ENCODE measurements at places on chromosomes 12 and 14.

DNA sequence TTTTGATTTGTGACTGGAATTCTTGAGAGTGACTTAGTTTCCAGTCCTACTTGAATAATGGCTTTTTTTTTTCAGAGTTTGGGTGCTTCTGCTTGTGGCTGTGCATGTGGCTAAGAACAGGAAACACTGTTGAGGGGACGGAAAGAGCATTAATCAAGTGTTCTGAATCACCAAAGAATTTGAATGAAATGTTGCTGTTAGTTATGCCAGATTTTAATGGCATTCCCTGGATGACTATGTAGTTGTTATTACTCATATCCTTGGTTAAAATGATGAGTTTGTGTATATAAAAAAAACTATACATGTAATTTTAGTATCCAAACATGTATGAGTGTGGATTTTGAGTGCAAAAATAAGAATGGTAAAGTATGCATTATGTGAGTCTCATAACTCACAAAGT lies 347.9 kb downstream of the BCAT1 start:
- H3K27me3 ChIP-seq = no peaks in the 10 kb centered on the region
- no peaks in the 10 kb centered on the region for H3K36me3 ChIP-seq
- no peak for DNase-seq
- H3K27ac ChIP-seq = no peak overlapping the region
- H3K4me1 ChIP-seq = no peaks in the 10 kb centered on the region

DNA sequence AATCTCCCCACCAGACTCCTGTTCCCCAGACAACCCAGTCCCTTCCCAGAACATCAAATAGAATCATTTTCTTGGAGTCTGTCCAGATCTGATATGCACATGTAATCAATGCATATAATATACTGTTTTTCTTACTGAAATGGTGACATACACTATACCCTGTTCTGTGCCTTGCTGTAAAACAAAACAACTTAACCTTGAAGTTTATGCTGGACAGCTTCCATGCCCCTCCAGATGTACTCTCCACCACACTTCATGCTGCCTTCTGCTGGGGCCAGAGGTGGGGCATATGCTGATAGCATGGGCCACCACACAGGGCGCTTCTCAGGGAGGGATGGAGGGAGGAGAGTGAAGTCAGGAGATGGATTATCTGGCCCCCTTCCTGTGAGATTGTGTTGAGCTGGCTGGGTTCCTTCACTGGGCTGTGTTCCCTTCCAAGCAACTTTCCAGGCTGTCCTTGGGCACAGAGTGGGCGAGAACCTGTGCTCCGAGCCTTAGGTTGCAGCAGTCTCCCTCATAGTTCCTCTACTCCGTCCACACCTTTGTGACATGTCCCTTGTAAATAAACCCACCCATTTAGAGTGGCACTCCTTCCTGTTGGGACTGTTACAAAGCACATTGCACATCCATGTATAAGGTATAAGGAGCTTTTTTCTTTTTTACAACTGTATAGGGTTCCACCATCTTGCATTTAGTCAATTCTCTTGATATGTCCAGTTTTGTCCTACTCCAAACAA lies 77.6 kb upstream of the RIC8B start:
- no peaks in the 10 kb centered on the region for H3K4me1 ChIP-seq
- H3K36me3 ChIP-seq = no peaks in the 10 kb centered on the region
- H3K27me3 ChIP-seq = no peaks in the 10 kb centered on the region

- no peaks in the 10 kb centered on the region for H3K27me3 ChIP-seq
- H3K36me3 ChIP-seq = no peaks in the 10 kb centered on the region
- DNase-seq = no peak
- H3K4me1 ChIP-seq = no peaks in the 10 kb centered on the region
Observed at GRCh38 chr12:105759149-105759548, 379.6 kb downstream of the NUAK1 start.

- H3K4me3 ChIP-seq = peak within 1 kb of the TSS; percentile 63
- no peaks in the 10 kb centered on the region for H3K36me3 ChIP-seq
- peak; percentile 95 for DNase-seq
- no peaks in the 10 kb centered on the region for H3K4me1 ChIP-seq
- H3K27ac ChIP-seq = peak within 1 kb of the TSS; percentile 82
- no peaks in the 10 kb centered on the region for H3K27me3 ChIP-seq
Observed at GRCh38 chr12:401235-402028, at the start of gene CCDC77. TSS of gene CCDC77 (plus strand) at chr12:401644. CDS start at chr12:409384, 7,740 bp downstream.

DNA sequence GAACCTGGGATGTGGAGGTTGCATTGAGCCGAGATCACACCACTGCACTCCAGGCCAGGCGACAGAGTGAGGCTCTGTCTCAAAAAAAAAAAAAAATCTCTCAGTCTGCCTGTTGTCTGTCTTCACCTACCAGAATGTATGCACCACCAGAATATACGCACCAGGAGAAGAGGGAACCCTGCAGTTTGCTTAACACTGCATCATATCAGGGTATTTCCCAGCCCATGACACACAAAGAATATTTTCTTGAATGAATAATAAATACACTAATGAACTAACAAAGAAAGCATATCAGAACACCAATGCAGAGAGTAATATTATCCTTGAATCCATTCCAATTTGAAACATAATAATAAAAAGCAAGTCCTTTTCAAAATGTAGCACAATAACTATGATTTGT lies 44.2 kb upstream of the FOXN3 start:
- H3K36me3 ChIP-seq = no peaks in the 10 kb centered on the region
- no peak for DNase-seq
- H3K4me1 ChIP-seq = no peaks in the 10 kb centered on the region
- H3K4me3 ChIP-seq = no peak overlapping the region

GRCh38 chr12:54968181-54968730 lies 16.3 kb downstream of the TESPA1 start:
- H3K4me1 ChIP-seq = no peaks in the 10 kb centered on the region
- H3K4me3 ChIP-seq = no peak overlapping the region
- no peaks in the 10 kb centered on the region for H3K36me3 ChIP-seq
- no peaks in the 10 kb centered on the region for H3K27me3 ChIP-seq
- no peak overlapping the region for H3K27ac ChIP-seq

- DNase-seq = no peak
- no peaks in the 10 kb centered on the region for H3K27me3 ChIP-seq
- H3K36me3 ChIP-seq = no peaks in the 10 kb centered on the region
- no peak within 1 kb of the TSS for H3K4me3 ChIP-seq
- no peak within 1 kb of the TSS for H3K27ac ChIP-seq
Observed at GRCh38 chr12:92702754-92703679, at the start of gene PLEKHG7. TSS of gene PLEKHG7 (plus strand) at chr12:92702989. CDS start at chr12:92706632, 3,643 bp downstream.

DNA sequence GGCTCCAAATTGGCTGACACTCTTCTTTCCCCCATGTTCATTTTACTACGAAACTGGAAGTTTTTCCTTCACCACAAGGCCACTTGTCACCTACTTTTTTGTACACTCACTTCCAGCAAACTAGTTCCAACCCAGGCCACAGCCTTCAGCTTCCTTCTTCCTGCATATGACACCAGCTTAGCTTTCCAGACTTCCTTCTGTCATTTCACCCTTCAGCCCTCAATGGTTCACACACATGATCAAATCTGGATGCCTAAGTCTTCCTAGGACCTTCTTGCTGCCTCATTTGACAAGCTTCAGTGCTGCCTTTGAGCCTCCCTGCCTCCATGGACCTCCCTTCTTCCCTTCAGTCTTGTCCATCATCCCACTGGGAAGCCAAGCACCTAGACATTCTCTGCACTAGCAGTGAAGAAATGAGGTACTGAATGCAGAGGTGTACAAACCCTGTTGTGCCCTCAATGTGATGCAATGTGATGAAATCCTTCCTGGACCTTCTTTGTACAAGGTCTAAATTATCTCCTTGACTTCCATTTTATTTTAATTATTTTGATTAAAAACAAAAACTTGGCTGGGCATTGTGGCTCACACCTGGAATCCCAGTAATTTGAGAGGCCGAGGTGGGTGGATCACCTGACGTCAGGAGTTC lies 4.3 kb upstream of the REC8 start:
- H3K27me3 ChIP-seq = no peaks in the 10 kb centered on the region
- no peaks in the 10 kb centered on the region for H3K4me1 ChIP-seq
- no peak for DNase-seq
- H3K36me3 ChIP-seq = peaks cover 35% of the 10 kb centered on the region
- H3K4me3 ChIP-seq = no peak overlapping the region

DNA sequence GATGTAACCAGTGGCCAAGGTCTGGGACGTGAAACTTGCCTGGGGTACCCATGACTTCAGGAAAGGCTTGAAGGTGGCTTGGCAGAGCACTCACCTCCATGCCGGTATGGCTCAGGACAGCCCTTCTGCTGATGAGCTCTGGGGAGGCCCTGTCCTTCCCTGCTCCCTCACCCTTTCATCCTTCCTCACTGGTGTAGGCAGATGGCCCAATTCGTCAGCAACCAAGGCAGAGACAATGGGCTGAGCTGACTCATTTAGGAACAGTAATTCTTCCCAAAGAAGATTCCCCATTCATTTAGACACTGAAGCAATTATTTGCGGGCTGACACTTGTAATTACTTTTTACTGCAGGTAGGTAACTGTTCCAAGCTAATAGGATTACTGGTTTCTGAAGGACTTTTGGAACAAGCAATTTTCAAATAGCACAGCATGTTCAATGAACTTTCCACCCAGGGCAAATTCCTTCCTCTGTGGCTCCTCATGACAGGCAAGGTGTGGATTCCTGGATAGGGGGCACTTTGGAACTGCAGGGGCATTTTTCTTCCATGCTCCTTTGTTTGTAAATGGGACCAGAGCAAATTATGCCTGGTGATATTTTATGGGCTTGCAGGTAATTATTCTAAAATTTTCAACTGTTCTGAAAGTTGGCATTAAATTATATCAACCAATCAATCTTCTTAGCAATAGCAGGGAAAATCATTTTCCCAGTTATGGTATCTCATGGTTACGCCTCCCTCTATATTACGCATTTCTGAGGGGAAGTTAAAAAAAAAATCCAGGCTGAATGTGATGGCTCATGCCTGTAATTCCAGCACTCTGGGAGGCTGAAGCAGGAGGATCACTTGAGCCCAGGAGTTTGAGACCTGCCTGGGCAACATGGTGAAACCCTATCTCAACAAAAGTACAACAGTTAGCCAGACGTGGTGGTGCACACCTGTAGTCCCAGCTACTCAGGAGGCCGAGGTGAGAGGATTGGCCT lies 24.1 kb upstream of the NRDE2 start:
- no peak for DNase-seq
- H3K27me3 ChIP-seq = no peaks in the 10 kb centered on the region
- no peak overlapping the region for H3K27ac ChIP-seq
- no peaks in the 10 kb centered on the region for H3K4me1 ChIP-seq
- H3K36me3 ChIP-seq = no peaks in the 10 kb centered on the region
- H3K4me3 ChIP-seq = no peak overlapping the region

GRCh38 chr14:51849097-51849496 lies 11.3 kb upstream of the GNG2 start:
- no peaks in the 10 kb centered on the region for H3K27me3 ChIP-seq
- H3K4me3 ChIP-seq = no peak overlapping the region
- H3K27ac ChIP-seq = no peak overlapping the region
- no peaks in the 10 kb centered on the region for H3K4me1 ChIP-seq
- no peak for DNase-seq
- H3K36me3 ChIP-seq = no peaks in the 10 kb centered on the region

GRCh38 chr12:22625762-22626294 lies 857 bp downstream of the ETNK1 start:
- DNase-seq = peak; percentile 66
- H3K4me1 ChIP-seq = peaks cover 30% of the 10 kb centered on the region
- peak overlapping the region; percentile 97 for H3K27ac ChIP-seq

- no peak overlapping the region for H3K27ac ChIP-seq
- no peaks in the 10 kb centered on the region for H3K27me3 ChIP-seq
- H3K4me1 ChIP-seq = no peaks in the 10 kb centered on the region
- H3K36me3 ChIP-seq = no peaks in the 10 kb centered on the region
- no peak for DNase-seq
Observed at GRCh38 chr14:80567905-80568536, 356.7 kb upstream of the DIO2 start.

DNA sequence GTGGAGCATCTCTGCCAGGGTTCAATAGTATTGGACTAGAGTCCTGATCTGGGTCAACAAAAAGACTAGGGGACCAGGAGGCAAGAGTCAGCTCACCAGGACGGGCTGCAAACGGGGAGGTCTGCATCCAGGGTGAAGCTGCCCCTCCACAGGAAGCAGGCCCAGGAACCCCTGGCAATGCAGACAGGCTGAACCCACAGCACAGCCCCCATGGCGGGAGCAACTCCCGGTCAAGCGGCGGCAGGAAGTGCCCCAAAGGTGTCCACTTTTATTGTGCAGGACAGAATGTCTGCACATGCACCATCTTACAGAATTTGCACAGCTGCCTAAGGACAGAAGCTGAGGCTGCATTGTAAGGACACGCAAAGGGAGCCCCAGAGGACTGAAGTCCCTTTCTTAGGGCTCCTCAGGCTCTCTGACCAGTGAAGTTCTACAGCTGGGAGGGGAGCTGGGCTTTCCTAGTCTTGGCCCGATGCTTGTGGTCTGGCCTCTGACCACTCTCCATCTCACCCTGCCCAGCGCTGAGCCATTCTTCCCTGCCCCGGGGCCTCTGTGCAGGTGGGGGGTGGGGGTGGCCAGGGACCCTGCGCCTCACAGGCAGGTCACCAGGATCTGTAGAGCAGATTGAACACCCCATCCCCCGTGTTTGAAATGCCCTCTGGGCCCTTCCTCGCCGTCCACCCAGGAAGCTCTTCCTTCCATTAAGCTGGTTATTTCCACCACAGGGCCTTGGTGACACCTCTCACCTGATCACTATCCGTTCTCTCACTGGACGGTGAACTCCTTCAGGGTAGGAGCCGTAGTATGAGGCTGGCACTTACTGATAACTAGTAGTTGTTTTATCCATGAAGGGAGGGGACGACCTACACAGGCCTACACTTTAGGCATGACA lies 75.9 kb downstream of the NINJ2 start:
- no peaks in the 10 kb centered on the region for H3K27me3 ChIP-seq
- H3K27ac ChIP-seq = no peak overlapping the region
- DNase-seq = peak; percentile 46
- no peak overlapping the region for H3K4me3 ChIP-seq
- H3K36me3 ChIP-seq = no peaks in the 10 kb centered on the region

DNA sequence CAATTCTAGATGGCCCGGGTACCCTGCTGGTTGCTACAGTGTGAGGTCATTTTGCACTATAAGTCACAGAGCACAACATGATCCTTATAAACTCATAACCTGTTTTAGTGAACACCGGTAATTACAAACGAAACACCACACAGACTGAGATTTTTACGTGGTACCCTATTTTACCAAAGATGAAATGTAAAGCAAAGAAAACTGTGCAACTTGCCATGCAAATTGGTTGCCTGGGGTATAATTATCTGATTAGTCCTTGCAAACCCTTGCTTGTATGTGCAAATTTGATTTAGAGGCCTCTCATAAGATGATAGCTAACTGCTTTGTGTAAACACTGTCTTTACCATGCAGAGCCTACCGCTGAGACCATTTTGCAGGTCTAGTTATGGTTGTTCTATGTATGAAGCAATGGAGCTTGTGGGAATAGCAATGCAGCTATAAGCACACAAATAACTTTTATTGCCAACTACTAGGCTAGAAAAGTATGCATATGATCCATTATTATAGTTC lies 372.1 kb upstream of the FAR2 start:
- DNase-seq = no peak
- H3K27me3 ChIP-seq = no peaks in the 10 kb centered on the region
- no peak overlapping the region for H3K4me3 ChIP-seq
- H3K27ac ChIP-seq = no peak overlapping the region
- peaks cover 8% of the 10 kb centered on the region for H3K4me1 ChIP-seq
- no peaks in the 10 kb centered on the region for H3K36me3 ChIP-seq

GRCh38 chr14:61706096-61706690 lies 10.9 kb downstream of the HIF1A start:
- no peak overlapping the region for H3K27ac ChIP-seq
- no peak overlapping the region for H3K4me3 ChIP-seq
- no peak for DNase-seq

GRCh38 chr12:54593725-54594124 lies 5.3 kb upstream of the PPP1R1A start:
- H3K4me3 ChIP-seq = no peak overlapping the region
- no peaks in the 10 kb centered on the region for H3K27me3 ChIP-seq
- H3K27ac ChIP-seq = no peak overlapping the region
- no peaks in the 10 kb centered on the region for H3K36me3 ChIP-seq
